ENCODE measurements at places on chromosomes 4 and X. TPM values are rescaled to one million over a fixed set of nuclear protein-coding genes. Genes with fewer than 3 reads are reported as not detected.

CYLC1 gene
- total RNA-seq, result not detected

TCP11X2 gene
- not detected for total RNA-seq

DNA sequence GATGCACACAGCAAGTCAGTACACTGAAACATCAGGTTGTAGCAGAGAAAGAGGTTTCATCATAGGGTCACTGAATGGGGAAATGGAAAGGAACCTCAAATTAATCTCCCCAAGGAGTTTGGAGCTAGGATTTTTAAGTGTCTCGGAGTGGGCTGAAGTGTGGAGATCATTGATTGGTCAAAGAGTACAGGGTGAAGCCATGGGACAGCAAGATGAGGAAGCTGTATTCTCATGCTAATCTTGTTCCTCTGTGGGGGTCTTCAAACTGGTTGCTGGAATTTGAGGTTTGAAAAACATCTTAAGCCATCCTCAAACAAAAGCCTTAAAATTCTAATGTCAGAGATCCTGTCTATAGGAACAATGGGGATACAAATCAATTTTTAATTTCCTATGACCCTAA lies 78.8 kb upstream of the TEX13A start:
- DNase-seq, result no peak

DNA sequence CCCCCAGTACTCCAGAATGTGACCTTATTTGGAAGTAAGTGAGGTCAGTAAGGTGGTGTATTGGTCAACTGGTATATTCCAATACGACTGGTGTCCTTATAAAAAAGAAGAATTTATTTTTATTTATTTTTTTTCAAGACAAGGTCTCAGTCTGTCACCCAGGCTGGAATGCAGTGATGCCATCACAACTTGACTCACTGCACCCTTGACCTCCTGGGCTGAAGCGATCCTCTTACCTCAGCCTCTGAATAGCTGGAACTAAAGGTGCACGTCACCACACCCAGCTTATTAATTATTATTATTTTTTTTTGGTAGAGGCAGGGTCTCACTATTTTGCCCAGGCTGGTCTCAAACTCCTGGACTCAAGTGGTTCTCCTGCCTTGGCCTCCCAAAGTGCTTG lies 115.1 kb upstream of the PITX2 start:
- no peak for DNase-seq

GRCh38 chr4:99088023-99088449 lies 552 bp downstream of the ADH5 start:
- peak; percentile 35 for DNase-seq

DNA sequence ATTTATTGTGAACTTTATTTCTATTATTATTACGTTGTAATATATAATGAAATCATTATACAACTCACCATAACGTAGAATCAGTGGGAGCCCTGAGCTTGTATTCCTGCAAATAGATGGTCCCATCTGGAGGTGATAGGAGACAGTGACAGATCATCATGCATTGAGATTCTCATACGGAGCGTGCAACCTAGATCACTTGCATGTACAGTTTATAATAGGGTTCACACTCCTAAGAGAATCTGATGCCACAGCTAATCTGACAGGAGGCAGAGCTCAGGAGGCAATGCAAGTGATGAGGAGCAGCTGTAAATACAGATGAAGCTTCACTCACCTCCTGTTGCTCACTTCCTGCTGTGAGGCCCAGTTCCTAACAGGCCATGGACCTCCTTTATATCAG lies 2170.2 kb downstream of the PCDH7 start:
- no peak for DNase-seq
